ENCODE measurements at places on chromosomes 6 and 20.

- DNase-seq: no peak
Observed at GRCh38 chr6:43520097-43520496, 3.2 kb downstream of the POLR1C start.

GRCh38 chr20:46992640-46993035 is 98.0 kb downstream of the EYA2 start:
- DNase-seq: no peak

DNA sequence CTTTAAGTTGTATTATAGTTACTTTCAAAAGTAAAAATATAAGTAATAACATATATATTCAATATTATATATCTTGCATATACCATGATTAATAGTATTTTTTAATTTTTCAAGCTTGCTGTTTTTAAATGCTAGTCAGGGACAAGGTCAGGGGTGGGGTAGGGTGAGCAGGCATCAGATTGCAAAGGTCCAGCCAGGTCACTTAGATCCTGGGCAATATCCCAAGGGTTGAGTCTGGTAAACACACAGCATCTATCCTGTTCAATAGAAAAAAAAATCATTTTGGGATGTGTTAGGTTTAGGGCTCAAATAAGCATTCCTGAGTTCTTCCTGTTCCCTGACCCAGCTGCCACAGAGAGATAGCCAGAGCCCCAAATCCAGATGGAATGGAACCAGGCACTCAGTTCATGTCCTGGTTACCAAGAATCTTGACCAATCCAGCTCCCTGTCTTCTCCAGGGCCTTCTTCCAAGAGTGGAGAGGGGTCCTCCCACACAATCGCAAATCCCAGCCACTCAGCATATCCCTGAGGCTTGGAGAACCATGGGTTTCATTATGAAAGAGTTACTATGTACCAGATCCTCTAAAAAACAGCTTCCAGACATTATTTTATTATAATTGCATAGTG is 134.9 kb upstream of the TOP1 start:
- no peak for DNase-seq

- no peak for DNase-seq
Observed at GRCh38 chr6:48961781-48962415, 501.2 kb downstream of the MMUT start.

- DNase-seq: no peak
Observed at GRCh38 chr6:108716801-108717791, 131.1 kb upstream of the ARMC2 start.

- no peak for DNase-seq
Observed at GRCh38 chr6:14399635-14400034, 282.1 kb downstream of the CD83 start.

DNA sequence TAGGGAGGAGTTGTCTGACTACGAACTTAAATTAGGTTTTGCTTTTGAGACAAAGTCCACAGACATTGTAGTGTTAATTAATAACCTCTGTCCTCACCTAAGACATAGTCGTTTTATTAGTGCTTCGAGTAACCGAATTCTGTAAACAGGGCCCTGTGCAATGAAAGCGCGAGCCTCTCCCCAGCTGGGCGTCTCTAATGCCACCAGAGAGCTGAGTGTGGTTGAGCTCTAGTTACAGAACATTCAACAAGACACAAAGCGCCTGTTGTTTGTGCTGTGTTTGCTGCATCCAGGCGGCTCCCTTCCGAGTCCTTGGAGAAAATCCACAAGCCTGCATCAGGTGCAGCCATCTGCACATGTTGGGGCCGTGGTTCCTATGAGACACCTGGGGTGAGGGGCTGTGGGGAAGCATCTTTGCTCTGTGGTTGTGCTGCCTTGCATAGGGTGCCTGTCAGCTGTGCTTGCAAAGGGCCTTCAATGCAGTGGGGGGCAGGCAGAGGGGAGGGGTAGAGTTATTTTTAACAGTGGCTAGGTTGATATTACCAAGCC is 63.9 kb downstream of the CD164 start:
- no peak for DNase-seq

- no peak for DNase-seq
Observed at GRCh38 chr6:47306887-47307286, 2.8 kb downstream of the TNFRSF21 start.

GRCh38 chr20:50385733-50386640 is 124.2 kb upstream of the PTPN1 start:
- no peak for DNase-seq

DNA sequence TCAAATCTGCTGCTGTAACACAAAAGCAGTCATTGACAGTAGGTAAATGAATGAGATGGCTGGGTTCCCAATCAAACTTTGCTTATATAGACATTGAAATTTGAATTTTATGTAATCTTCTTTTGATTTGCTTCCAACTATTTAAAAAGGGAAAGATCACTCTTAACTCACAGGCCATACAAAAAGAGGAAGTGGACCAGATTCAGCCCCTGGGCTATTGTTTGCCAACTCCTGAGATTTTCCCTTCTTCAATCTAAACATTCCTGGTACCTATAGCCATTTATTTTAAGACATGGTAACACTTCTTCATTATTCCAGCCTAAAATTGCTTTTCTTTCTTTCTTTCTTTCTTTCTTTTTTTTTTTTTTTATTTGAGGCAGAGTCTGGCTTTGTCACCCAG is 260.6 kb downstream of the TFAP2A start:
- DNase-seq: no peak

- DNase-seq: no peak
Observed at GRCh38 chr6:11637266-11637665, 99.7 kb downstream of the TMEM170B start.

DNA sequence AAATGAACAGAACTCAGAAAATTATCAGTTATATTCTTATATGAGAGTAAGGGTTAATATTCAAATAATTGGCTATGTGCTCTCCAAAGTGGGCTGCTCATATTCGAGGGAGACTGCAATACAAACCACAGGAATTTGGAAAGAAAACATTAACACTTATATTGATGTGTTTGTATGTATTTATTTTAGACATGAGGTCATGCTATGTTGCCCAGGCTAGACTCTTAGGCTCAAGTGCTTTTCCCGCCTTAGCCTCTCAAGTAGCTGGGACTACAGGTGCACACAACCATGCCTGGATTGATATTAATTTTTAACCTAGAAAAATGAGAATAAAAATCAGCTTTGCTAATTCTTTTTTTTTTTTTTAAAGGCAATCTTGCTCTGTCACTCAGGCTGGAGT is 35.0 kb downstream of the BTBD9 start:
- DNase-seq: no peak

DNA sequence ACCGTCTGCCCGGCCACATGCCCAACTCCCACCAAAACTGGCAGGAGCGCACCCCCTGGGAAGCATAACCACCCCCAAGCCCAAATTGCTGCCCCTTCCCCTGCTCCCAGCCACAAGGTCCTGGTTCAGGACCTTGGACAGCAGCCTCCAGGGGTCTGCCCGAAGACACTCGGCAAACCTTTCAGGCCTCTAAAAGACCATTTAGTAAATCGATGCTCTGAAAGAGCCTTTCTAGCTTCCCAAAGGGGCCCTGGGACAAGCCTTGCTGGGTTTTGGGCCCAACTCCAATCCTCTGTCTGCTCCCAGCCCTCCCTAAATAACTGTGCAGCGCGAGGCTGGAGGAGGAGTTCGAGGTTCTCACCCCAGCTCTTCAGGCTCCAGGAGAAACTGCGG is 30.5 kb downstream of the GRM4 start:
- DNase-seq: peak; percentile 3

- no peak for DNase-seq
Observed at GRCh38 chr6:130600880-130601341, 226.3 kb upstream of the SMLR1 start.

DNA sequence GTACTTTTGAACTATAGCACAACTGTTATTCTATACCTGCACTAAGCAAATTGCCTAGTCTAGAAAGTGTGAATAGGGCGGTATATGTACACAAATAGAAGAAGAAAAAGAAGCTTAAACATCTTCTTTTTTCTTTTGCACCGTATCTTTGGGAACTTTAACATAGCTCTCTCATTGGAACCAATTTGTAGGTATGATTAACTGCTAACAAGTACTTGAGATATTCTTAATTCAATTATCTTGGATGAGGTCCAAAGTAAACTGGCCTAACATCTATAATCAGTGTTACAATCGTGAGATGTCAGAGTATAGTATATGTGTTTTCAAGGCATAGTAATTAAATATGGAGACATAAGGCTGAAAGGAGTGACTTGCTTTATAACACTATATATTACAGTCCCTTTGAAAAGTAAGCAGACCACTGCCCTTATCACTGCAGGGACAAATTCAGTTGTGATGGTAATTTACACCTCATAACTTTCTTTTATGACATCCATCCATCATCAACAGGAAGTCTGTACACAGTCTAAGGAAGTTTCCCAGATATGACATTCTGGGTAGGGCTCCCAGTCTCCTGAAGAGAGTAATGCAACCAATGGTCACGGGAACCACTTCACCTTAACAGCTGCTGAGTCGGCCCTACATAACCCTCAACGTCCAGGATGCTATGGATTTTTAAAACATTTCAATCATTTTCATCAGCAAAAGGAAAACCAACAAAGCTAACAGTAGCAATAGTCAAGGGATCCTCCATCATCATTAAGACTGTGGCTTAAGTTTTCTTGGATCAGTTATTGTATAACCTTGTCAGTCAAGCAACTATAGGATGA is 37.6 kb downstream of the NKAIN2 start:
- no peak for DNase-seq

DNA sequence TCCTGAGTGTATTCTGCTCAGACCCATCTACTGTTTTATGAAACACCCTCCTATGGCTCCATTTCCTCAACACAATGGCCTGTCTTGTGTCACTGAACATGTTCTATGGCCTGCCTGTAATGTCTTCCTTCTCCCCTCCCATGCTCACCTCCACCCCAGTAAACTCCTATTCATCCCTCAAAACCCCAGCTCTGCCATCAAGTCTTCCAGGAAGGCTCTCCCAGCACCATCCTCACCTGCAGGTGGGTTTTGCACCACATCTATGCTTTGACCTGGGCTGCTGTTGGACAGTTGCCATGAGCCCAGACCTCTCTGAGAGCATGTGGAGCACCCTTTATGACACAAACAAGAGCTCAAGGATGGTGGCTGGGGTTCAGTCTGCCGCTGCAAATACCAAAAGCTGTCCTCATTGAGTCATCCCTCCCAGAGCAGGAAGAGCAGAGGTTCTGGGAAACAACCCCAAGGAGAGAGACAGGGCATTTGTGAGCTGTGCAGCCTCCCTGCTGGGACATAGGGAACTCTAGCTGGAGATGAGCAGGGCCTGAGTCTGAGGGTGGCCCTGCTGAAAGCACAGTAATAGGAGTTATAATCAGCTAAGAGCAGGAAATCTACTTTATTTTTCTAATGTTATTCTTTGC is 93.8 kb upstream of the CD93 start:
- DNase-seq: no peak

DNA sequence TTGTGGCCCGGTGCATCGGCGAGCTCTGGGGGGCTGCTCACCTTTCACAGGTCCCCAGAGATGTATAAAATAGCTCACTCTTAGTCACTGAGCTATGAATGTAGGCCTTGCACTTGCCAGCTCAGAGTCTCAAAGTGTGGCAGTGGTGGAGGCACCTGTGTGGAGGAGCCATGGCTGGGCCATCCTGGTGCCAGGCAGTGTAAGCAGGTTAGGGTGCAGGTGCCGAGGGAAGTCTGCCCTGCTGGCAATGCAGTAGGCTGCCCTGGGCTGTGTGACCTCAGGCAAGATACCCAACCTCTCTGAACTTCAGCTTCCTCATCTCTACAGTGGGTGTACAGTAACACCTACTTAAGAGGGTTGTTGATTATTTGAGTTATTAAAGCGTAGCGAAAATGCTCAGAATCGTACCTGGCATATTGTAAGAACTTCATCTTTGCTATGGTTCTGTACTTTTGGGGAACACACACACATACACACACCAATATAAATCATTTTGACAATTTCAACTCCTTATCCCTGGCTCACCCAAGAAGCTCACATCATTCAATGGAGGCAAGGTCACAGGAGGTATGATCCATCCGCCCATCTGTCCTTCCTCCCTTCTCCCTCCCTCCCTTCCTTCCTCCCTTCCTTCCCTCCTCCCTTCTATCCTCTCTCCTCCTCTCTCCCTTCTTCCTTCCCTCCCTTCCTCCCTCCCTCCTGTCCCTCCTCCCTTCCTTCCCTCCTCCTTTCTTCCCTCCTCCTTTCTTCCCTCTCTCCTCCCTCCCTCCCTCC is 66.8 kb upstream of the STX16 start:
- no peak for DNase-seq

DNA sequence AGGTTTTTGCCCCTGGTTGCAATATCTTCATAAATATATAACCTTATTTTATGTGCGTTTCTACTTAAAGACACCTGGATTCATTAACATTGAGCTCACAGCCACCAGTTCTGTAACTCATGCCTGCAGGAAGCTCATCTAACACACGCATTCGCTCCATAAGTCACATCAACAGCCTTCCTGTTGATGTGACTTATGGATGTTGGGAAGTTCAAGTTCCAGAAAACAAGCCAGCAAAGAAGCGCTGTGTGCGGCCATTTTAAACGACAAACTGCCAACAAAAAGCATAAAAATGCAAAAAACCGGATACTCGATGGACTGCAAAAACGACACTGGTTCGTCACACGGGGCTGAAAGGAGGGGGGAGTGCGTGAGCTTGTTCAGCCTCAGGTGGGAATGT is 77.9 kb upstream of the NFATC2 start:
- DNase-seq: no peak

DNA sequence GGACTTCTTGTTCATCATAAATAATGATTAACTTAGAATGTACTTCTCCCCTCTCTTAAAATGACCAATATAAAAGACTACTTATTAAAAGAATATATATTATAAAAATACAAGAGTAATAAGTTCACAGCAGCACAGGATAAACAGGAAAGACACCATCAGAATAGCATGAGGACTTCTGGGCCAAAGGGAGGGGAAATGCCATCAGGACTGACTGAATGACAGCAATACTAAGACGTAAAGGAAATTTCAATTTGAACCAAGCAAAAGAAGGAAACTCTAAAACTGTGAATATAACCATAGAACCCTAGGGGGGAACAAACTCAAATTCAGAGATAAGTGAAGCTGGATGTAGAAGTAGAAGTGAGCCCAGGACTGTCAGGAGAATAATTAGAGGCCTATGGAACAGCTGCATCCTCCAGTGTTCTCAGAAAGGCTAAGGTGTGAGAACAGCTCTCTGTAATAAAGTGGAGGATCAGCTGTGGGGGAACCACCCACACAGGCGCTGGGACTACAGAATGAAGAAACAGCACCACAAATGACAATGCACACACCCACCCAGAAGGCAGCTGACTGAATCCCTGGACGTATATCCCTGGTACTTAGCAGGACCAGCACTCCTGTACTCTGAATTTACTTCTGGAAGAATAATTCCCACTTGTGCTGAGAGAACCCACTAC is 37.8 kb downstream of the ZHX3 start:
- DNase-seq: no peak

GRCh38 chr6:119470893-119471542 is 121.5 kb upstream of the MAN1A1 start:
- DNase-seq: no peak
